ENCODE measurements at places on chromosomes 7 and 10. TPM values are rescaled to one million over a fixed set of nuclear protein-coding genes. Genes with fewer than 3 reads are reported as not detected.
A peak's percentile ranks its signal among the peaks of the same experiment; 100 is the strongest.

GRCh38 chr7:124790645-124791044, 25.1 kb upstream of the GPR37 start:
- no peak for DNase-seq

GRCh38 chr10:125095228-125095627, 65.1 kb downstream of the CTBP2 start:
- no peak for DNase-seq

DNA sequence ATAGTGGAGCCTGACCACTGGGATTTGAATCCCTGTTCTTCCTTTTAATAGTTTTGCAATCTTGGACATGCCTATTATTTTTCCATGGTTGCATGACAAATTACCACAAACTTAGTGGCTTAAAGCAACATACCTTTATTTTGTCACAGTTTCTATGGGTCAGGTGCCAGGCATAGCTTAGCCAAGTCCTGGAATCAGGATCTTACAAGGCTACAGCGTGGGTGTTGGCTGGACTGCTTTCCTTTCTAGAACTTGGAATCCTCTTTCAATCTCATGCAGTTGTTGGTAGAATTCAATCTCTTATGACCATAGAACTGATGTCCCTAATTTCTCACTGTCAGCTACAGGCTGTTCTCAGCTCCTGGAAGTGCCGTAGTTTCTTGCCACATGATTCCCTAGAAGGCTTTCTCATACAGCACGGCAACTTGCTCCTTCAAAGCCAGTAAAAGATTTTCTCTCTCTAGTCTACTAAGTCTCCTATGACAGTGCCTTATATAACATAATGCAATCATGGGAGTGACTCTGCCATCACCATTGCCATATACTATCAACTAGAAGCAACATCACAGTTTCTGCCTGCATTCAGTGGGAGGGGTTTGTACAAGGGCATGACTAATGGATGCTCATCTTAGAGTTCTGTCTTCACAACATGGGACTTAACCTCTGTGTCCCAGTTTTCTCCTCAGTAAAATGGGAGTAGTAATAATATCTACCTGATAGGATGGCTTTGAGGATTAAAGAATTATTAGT, 243.4 kb upstream of the FZD1 start:
- DNase-seq, result peak; percentile 67

DNA sequence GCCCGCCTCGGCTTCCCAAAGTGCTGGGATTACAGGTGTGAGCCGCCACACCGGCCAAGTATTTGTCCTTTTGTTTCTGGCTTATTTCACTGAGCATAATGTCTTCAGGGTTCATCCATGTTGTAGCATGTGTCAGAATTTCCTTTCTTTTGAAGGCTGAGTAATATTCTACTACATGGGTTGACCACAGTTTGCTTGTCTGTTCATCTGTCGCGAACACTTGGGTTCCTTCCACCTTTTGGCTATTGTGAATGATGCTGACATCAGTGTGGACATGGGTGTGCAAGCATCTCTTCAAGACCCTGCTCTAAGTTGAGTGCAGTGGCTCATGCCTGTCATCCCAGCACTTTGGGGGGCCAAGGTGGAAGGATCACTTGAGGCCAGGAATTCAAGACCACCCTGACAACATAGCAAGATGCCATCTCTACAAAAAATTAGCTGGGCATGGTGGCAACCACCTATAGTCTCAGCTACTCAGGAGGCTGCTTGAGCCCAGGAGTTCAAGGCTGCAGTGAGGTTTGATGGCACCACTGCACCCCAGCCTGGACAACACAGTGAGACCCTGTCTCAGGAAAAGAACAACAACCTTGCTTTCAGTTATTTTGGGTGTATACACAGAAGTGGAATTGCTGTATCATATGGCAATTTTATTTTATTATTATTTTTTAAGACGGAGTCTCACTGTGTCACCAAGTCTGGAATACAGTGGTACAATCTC, 17.0 kb downstream of the CHST12 start:
- DNase-seq, result no peak

The ASAH2B gene
- total RNA-seq, result 4.7 TPM

GRCh38 chr7:30804078-30804661, 33.0 kb downstream of the MINDY4 start:
- DNase-seq, result peak; percentile 85

DNA sequence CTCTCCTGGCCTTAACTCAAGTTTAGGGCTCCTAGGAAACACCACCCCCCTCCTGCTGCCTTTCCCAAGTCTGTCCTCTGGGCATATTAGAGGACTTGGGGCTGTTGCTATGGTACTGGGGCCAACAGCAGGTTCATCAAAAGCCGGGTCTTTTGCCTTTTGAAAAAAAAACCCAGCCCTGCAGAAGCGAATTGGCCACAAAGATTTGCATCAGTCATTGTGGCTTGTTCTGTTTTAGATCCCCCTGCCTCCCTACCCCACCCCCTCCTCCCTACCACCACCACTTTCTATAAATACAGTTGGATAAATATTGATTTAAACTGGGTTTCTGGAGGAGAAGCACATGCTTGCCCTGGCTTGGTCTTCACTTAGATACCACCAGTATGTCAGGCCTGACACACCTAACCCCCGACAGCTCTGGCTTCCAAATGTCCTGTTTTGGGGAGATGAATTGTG, 7.0 kb downstream of the MXI1 start:
- DNase-seq, result no peak

- no peak for DNase-seq
Observed at GRCh38 chr10:29723726-29724125, 89.0 kb upstream of the SVIL start.

The GPR15LG gene
- total RNA-seq, result not detected

DNA sequence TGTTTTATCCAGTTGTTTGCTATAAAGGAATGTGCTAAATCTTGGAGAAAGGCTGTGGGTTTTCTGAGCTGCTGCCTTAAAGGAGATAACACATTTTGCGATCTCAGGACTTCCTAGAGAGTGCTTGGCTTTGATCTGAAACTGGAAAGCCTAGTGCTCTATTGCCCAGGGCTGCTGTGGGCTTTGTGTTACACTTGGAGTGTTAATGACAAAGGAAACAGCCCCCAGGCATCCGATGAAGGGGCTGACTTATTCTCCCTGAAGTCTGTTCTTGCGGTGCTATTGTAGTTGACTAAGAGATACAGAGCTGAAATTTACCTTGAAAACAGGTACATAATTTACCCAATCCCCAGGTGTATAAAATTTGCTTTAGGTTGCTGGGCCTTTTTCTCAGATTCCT, 74.5 kb downstream of the SND1 start:
- no peak for DNase-seq

DNA sequence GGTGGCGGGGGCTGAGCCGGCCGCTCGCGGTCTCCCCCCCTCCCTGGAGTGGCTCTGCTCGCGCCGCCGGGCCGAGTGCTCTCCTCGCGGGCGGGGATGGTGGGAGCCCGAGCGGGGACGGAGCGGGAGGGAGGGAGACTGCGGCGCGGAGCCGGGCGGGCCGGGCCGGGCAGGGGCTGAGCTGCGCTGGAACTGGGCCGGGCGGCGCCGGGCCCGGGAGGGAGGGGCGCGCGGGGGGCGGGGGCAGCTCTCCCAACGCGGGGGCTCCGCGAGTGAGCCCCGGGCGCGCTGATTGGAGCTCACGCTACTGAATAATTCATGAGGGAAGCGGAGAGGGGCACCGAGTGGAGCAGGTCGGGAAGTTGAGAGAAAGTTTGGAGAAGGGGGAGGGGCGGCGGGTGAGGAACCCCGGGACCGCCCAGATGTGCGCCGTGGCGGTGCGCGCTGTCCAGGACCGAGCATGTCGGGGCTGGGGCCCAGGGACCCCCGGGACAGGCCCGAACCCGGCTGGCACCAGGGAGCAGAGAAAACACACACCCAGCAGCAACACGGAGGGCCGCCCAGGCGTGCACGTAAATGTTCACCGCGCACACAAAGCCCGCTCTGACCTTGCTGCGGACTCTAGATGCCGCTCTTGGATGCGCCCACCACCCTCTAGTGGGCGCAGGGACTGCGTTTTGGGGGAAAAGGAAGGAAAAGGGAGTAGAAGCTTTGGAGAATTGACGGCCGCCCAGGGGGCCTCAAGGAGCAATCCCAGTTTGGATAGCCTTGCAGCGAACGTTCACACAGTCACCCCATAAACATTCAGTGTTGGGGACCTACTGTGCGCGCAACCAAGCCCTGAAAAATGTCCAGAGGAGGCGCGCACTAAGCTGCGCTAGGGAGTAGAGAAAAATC, at the start of gene EPHB4:
Gene EPHB4, minus strand, starts transcription at position 194 of the 897 bp plus-strand sequence. CDS start 493 bp downstream, outside the sequence.
- peak; percentile 79 for DNase-seq

DNA sequence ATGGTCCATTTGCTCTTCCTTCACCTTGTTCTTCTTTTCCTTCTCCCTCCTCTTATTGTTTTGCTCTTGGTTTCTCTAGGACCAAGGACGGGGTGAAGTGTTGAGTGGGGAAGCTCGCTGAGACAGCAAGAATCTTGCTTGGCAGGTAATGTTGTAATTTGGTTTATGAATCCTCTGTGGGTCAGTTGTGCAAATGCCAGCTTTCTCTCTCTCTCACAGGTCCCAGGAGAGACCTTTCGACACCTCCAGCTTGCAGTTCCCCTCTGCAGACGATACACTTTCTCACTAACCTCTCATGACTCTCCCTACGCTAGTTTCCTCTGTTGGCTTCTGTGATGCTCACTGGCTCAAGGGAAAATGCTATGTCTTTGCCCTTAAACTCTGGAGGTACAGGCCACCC, 77.0 kb downstream of the FRMD4A start:
- DNase-seq, result no peak

DNA sequence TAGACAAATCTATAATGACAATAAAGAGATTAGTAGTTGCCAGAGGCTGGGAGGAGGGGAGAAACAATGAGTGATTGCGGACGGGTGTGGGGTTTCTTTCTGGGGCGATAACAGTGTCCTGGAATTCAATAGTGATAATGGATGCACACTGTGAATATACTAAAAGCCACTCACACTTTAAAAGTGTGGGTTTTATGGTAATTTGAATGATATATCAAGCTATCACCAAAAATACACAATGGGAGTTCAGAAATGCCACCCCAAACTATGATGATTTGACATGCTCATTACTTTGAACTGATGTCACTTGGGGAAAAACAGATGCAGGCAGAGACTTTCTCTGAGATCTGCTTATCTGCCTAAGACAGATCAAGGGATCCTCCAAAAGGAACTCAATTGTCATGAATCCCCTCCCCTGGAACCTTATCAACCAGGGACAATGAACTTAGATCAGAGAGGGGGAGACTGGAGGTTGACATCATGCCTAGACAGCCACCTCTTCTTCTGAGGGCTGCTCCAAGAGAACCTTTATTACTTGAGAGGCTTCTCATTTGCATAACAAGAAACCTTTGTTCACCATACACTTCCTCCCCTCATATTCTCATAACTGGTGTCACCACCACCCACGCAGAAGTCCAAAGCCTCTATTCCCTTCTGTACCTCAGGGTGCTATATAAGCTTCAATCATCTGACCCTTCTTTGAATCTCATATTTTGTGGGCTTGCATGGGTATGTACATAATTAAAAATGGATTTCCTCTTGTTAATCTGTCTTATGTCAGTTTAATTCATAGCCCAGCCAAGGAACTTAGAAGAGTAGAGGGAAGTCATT, 14.8 kb upstream of the ZC3HAV1 start:
- DNase-seq, result no peak

DNA sequence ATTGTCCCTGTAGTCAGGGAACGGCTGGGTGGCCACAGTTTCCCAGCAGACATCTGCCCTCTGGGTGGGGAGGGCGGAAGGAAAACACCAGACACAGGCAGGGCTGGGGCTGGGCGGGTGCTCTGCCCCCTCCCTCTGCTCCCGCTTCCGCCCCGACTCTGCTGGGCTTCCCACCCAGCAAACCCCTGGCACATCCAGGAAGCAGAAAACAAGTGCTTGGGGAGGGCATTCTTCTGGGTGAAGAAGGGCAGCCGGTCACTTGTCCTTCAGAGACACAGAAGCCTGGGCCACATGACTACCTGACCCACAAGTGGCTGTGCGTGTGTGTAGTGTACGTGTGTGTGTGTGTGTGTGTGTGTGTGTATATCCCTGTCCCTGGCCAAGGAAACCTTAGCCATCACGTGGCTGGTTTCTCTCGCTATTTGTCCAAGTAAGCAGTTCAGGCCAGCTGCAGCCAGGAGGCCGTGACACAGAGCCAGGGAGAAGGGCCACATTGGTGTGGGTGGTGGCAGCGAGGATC, 77.9 kb downstream of the ZMIZ1 start:
- no peak for DNase-seq

DNA sequence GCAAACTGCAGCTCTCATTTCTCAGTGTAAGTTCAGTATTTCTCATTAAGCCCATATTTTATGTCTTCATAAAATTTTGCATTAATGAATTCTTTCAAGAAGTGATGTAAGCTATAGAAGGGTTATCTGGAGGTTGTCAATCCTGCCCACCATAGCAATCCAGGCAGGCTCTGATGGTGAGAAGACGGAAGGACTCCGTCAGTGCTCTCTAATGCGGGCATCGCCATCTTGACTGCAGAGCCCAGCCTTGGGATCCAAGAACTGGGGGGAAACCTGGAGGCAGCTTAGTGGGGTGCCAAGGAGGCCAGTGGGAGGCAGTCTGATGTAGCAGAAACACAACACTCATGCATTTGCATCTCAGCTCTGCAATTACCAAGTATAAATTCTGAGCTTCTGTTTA, 707.4 kb upstream of the NRP1 start:
- no peak for DNase-seq

- DNase-seq, result no peak
Observed at GRCh38 chr7:137798073-137798763, 48.6 kb downstream of the DGKI start.

GRCh38 chr7:86745013-86745745, 101.5 kb downstream of the GRM3 start:
- DNase-seq, result no peak

GRCh38 chr10:125984865-125985495, 88.6 kb downstream of the FANK1 start:
- DNase-seq, result no peak

DNA sequence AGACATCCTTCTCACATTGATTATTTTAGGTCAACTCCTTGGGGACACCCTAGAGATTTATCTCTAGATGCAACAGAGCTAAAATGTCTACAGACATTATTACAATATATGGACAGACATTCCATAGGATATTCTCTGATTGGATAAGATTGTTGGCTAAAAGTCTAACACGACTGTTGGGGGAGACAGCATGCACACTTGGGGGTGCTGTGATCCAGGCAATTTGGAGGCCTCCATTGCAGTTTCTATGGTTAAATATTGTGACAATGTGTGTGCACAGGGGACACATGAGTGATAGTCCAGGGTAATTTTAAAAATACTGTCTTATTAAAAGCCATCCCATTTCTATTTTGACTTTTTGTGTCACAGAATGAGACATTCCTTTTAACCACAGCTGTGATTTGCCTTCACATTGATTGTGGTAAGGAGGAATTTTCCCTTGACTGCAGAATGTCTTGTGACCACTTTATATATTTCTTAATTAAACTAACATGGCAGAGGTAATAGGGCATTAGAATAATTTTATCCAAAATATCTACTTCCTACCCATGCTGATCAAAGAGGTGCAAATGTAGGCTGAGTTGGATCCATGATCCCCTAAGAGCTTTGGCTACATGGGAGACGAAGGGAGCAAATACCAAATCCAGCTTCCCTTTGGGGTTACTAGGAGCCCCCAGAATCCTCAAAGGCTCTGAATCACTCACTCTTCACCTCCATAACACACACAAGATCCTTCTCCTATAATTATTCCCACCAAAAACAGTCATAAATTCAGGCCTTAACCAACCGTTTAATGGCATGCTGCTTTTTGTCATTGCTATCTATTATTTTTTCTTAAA, 7.3 kb downstream of the TFPI2 start:
- DNase-seq, result no peak

GRCh38 chr7:30731581-30731980, 20.4 kb upstream of the INMT start:
- DNase-seq, result no peak

All from mammary epithelial cell (primary cell).